Activated CD8-positive, alpha-beta memory T cell treated with anti-CD3 and anti-CD28 coated beads, Interleukin-2, amount 10 ng/mL, durations not matched to agents 7 days and 5 days (primary cell): ENCODE measurements at places on chromosomes 6 and 20. TPM values are rescaled to one million over a fixed set of nuclear protein-coding genes. Genes with fewer than 3 reads are reported as not detected.

Gene FERMT1
- 0.47 TPM for total RNA-seq

Gene TAGAP
- total RNA-seq, result 53.0 TPM

Gene HLA-DPA1
- total RNA-seq, result 276 TPM

Gene SMIM8
- total RNA-seq, result 7.7 TPM

Gene TRERF1
- total RNA-seq, result 36.0 TPM

Gene SPATS1
- total RNA-seq, result not detected

Gene PSORS1C2
- not detected for total RNA-seq

GRCh38 chr6:42030585-42031506 lies 19.5 kb upstream of the TAF8 start:
- no peaks in the 10 kb centered on the region for H3K27me3 ChIP-seq
- peak overlapping the region; percentile 3 for H3K4me3 ChIP-seq
- peaks cover 24% of the 10 kb centered on the region for H3K36me3 ChIP-seq
- peak overlapping the region; percentile 89 for H3K27ac ChIP-seq

DNA sequence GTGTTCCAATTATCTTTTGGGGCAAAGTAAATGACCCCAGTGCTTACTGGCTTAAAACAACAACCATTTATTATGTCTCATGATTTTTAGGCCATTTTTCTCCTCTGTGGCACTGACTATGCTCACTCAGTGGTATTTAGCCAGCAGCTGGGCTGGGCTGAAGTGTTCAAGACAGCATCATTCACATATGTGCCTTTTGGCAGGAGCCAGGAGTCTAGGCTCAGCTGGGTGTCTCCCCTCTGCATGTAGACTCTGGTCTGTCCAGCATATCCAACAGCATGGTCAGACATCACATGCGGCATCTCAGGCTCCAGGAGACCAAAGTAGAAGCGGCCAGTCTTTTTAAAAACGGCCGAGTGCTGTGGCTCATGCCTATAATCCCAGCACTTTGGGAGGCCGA lies 120.3 kb upstream of the TOP1 start:
- H3K36me3 ChIP-seq, result no peaks in the 10 kb centered on the region
- H3K27me3 ChIP-seq, result peaks cover 8% of the 10 kb centered on the region
- peaks cover 7% of the 10 kb centered on the region for H3K4me1 ChIP-seq
- DNase-seq, result no peak
- no peak overlapping the region for H3K27ac ChIP-seq

DNA sequence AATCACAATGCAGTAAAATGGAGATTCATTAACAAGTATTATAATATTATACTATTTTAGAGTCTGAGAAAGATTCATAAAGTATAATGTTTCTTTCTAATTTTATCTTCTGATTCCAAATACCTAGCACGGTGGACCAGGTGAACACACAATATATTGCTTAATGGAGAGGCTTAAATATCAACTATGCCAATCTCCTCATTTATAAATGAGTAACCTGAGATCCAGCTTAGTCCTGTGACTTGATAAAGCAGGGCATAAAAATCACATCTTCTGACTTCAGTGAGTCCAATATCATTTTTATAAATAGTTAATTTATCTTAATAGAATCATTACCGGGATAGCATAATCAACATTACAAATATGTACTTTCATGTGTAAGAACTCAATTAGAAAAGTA lies 144.4 kb upstream of the GJE1 start:
- no peak for DNase-seq
- no peaks in the 10 kb centered on the region for H3K36me3 ChIP-seq
- H3K4me3 ChIP-seq, result no peak overlapping the region
- H3K27ac ChIP-seq, result no peak overlapping the region

DNA sequence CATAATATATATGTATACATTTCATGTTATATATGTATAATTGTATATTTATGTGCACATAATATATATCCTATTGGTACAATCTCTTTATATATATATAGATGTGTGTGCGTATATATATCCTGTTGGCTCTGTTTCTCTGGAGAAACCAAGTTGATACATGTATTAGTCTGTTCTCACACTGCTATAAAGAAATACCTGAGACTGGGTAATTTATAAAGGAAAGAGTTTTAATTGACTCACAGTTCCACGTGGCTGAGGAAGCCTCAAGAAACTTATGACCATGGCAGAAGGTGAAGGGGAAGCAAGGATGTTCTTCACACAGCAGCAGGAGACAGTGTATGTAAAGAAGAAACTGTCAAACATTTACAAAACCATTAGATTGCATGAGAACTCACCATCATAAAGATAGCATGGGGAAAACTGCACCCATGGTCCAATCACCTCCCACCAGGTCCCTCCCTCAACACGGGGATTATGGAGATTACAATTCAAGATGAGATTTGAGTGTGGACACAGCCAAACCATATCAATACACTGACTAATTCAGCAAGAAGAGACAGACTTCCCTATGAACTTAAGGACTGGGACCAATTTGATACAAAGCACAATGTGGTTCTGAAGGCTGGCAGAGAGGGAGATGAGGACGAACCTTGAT lies 14.0 kb downstream of the CST3 start:
- H3K4me1 ChIP-seq, result peaks cover 4% of the 10 kb centered on the region
- no peaks in the 10 kb centered on the region for H3K36me3 ChIP-seq
- no peak overlapping the region for H3K4me3 ChIP-seq
- no peak for DNase-seq
- no peak overlapping the region for H3K27ac ChIP-seq
- H3K27me3 ChIP-seq, result peaks cover 33% of the 10 kb centered on the region

DNA sequence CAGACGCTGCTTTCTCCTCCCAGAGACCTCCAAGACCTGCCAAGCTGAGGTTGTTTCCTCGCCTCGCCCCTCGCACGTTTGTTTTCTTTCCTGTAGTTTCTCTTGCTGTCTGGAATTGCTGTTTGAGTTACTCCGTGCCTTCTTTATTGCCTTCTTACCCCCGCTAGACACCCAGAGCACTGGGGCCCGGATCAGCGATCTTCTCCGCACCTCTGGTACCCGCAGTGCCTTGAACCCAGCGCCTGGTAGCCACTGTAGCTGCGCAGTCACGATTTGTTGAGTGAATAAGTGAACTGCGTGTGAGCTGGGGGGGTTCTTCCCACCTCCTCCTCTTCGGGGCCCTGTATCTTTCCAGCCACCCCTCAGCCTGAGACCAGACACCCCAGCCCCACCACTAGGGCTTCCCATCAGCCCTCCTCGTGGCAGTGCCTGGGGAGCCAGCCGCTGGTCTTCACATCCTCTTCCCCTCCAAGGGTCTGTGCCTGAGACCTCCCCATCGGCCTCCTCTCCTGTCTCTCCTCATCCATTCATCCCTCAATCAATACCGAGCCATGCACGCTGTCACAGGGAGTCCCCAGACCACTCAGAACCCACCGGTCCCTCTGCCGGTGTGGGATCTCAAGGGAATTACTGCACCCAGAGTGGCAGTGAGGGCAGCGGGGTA lies 849 bp upstream of the BMP7 start:
- H3K27ac ChIP-seq, result no peak overlapping the region
- H3K4me1 ChIP-seq, result no peaks in the 10 kb centered on the region
- DNase-seq, result no peak
- no peak overlapping the region for H3K4me3 ChIP-seq
- no peaks in the 10 kb centered on the region for H3K36me3 ChIP-seq
- H3K27me3 ChIP-seq, result peaks cover 79% of the 10 kb centered on the region

DNA sequence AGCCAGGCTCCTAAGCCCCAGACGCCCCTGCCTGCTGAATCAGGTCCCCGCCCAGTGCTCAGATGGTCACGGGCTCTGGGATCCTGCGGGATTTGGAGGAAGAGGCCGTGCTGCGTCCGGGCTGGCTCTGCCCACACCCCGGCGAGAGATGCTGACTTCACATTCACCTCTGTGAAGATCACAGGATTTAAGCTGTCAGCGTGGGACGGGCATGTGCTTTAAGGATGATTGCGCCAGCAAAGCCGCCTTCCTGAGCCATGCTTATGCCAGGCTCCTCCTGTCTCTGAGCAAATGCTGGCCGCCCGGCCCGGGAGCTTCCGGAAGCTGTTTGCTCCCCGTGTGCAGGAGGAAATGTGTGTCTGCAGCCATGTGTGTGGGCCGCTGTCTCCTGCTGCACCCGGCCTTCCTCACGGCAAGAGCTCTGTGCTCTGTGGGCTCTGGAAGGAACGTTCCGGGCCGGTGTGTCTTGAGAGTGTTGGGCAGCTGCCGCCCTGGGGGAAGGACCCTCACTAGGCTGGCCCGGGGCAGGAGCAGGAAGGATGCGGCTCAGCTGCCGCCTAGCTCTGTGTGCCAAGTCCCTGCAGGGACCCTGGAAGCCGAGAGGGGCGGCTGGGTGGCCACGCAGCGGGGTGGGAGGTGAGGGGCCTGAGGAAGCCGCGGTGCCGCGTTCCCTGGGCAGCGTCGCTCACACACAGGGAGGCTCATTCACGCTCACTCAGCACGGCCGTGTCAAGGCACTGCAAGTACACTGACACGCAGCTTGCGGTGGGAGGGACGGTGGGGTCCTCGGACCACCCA lies 19.0 kb upstream of the BHLHE23 start:
- H3K4me3 ChIP-seq, result no peak overlapping the region
- H3K4me1 ChIP-seq, result no peaks in the 10 kb centered on the region
- H3K36me3 ChIP-seq, result no peaks in the 10 kb centered on the region
- H3K27ac ChIP-seq, result no peak overlapping the region

DNA sequence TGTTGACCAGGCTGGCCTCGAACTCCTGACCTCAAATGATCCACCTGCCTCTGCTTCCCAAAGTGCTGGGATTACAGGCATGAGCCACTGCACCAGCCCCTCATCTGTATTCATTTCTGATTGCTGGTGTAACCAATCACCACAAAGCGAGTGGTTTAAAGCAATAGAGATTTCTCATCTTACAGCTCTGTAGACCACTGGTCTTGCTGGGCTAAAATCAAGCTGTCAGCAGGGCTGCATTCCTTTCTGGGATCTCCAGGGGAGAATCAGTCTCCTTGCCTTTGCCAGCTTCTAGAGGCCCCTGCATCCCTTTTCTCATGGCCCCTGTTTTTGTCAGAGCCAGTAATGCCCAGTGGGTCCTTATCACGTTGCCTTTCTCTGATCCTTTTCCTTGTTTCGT lies 49.9 kb upstream of the PMEPA1 start:
- no peak overlapping the region for H3K27ac ChIP-seq
- no peaks in the 10 kb centered on the region for H3K36me3 ChIP-seq
- no peak for DNase-seq
- H3K4me1 ChIP-seq, result no peaks in the 10 kb centered on the region

DNA sequence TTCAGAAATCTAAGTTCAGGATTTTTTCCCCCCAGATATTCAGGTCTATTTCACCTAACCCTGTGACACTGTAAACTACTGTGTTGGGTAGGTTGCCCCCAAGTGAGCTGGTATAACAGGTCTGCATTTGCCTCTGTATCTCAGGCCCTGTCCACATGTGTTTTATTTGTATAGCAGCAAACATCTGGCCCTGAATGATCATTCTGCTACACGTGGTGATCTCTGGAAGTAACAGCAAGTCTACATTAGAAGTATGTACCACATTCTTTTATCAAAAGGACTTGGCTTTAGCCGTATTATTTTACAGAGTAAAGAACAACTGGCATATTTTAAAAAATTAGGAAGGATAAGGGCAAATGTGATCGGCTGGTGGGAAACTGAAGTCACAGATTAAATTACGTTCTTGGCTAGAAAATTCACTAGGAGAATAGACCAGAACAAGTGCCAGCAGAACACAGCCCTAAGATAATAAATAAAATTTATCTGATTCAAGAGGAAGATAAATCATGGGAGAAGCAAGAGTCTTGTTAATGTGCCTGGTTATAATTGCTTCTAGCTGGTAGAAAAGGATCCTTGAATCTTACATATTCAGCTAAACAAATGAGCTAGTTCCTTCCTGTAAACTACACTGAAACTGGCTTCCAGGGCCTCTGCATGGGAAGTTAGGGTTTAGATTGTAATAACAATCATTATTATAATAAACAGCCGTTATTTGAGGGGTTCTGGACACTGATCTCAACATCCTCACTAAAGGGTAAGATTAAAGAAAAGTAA lies 192.1 kb downstream of the SAMD5 start:
- H3K27me3 ChIP-seq, result no peaks in the 10 kb centered on the region
- H3K27ac ChIP-seq, result no peak overlapping the region
- H3K4me3 ChIP-seq, result no peak overlapping the region
- H3K4me1 ChIP-seq, result no peaks in the 10 kb centered on the region
- no peak for DNase-seq

GRCh38 chr6:48757661-48758060 lies 646.7 kb upstream of the PTCHD4 start:
- H3K4me1 ChIP-seq, result no peaks in the 10 kb centered on the region
- no peaks in the 10 kb centered on the region for H3K27me3 ChIP-seq
- DNase-seq, result no peak
- H3K27ac ChIP-seq, result no peak overlapping the region
- H3K36me3 ChIP-seq, result no peaks in the 10 kb centered on the region

DNA sequence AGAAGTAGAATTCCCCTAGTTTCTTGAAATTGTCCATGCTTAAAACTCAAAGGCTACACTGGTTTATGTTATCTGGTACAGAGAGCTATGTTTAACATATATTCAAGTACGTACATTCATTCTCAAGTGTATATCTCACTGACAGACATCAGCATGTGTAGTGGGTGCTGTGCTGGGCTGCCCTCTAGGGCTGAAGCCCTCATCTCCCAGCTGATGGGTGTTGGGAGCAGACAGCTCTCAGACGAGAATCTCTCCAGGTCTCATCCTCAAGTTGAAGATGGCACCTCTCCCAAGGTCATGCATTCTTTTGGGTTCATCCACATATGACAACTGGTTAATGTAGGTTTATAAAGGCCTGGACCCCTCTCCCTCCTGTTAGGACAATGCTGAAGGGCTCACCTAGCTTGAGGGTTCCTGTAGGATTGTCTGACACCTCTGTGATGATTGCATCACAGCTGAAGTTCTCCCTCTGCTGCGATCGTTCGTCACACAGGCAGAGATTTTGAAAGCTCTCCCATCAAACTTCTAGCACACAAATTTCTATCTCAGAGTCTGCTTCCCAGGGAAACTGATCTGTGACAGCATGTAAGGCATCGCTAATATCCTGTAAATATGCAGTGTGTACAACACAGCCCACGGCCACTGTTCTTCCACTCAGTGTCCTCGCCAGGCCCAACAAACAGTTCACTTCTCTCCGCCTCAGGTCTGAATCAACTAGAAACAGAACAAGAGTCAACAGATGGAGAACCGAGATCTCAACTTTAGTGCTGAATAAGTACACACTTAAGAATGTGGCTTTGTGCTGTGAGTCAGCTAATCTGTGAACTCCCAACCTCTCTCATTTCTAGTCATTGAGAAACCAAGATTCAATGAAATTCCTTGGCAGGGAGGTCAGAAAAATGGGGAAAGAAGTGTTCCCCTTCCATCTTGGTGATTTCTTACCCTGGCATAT lies 43.2 kb downstream of the PREP start:
- H3K4me3 ChIP-seq, result no peak overlapping the region
- H3K4me1 ChIP-seq, result peaks cover 16% of the 10 kb centered on the region
- no peaks in the 10 kb centered on the region for H3K27me3 ChIP-seq
- peaks cover 45% of the 10 kb centered on the region for H3K36me3 ChIP-seq
- DNase-seq, result no peak
- H3K27ac ChIP-seq, result no peak overlapping the region

- no peak overlapping the region for H3K4me3 ChIP-seq
- peak; percentile 81 for DNase-seq
- peak overlapping the region; percentile 85 for H3K27ac ChIP-seq
- H3K27me3 ChIP-seq, result peaks cover 15% of the 10 kb centered on the region
Observed at GRCh38 chr6:150263765-150264404, 104.9 kb upstream of the IYD start.

- DNase-seq, result peak; percentile 66
- H3K27ac ChIP-seq, result no peak overlapping the region
- peaks cover 3% of the 10 kb centered on the region for H3K4me1 ChIP-seq
Observed at GRCh38 chr20:33209789-33210188, 7.4 kb upstream of the BPIFA3 start.
